ENCODE measurements at places on chromosomes 2 and 18.

- DNase-seq: peak; percentile 78
Observed at GRCh38 chr2:209476367-209477208, 52.7 kb downstream of the MAP2 start.

DNA sequence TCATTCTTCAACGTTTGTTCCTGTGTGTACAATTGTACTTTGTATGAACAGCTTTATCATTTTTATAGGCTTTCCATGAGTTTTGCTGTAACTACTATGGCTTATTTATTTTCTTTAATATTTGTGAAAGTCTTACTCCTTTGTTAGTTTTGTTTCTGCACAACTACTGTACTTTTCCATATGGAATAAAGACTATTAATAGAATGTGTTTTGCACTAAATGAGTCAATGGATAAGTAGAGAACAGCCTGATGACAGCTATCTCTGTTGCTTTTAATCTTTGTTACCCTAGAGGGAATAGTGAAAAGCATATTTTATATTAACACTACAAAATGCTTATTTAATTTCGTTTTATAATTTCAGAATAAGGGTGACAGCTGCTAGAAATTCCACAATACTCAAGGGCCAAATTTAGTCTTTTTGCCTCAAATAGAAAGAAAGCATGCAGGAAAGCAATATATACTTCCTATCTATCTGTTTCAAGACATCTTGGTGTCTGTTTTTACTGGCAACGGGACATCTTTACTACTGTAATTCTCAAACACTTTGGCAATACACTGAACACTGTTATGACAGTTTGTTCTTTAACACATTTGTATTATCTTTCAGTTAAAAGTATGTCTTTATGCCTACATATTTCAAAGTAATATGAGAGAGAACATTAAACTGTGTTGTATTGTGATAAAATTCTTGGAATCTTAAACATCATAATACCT, 53.9 kb downstream of the WDSUB1 start:
- DNase-seq: no peak

- DNase-seq: peak; percentile 81
Observed at GRCh38 chr2:144942516-144943256, 422.8 kb upstream of the ZEB2 start.

DNA sequence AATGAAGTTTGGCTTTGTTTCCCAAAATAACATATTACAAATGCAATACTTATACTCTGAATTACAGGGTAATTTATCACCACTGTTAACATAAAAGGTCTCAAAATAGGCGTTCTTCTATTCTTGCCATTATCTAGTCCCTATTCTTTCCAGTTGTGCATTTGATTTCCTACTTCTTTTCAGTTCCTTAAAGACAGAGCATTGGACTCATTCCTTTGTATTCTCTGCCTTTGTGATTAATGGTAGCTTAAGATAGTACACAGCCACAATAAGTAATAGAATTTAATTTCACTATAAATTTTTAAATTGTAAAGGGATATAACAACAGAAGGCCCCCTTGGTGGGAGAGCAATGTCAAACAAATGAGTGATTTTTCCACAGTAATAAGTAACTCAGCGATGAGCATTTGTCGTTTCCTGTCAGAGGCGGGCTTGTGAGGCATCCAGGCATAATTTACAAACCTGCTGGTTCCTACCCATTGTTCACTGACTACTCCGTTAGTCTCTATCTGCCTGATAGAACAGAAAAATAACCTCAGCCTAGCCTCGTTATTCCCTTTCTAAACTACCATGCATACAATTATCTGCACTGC, 456.6 kb upstream of the REG3G start:
- DNase-seq: no peak

GRCh38 chr2:69561101-69561500, 82.4 kb downstream of the AAK1 start:
- DNase-seq: peak; percentile 28
